ENCODE measurements at places on chromosomes 7 and 10.

- no peak overlapping the region for H3K4me3 ChIP-seq
- H3K27me3 ChIP-seq: no peaks in the 10 kb centered on the region
- peaks cover 5% of the 10 kb centered on the region for H3K4me1 ChIP-seq
- H3K36me3 ChIP-seq: no peaks in the 10 kb centered on the region
These were observed 341.7 kb upstream of the SEMA3D start for GRCh38 chr7:85528581-85528980.

DNA sequence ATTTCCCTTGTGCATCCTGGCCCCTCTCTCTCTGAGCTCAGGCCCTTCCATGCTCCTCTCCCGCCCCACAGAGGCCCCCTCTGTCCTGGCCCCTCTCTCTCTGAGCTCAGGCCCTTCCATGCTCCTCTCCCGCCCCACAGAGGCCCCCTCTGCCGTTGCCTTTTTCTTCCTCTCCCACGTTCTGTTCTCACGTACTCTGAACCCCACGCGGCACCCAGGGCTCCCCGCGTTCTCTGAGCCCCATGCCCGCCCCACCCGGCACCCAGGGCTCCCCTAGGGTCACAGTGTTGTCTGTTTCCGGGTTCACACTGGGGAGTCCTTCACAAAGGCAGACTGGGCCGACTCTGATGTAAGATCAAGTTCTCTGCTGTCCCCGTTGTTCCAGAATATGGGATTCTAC is 336.8 kb downstream of the DNAJB6 start:
- H3K27ac ChIP-seq: no peak overlapping the region
- no peaks in the 10 kb centered on the region for H3K36me3 ChIP-seq

GRCh38 chr7:134943785-134944400 is 42.4 kb upstream of the AGBL3 start:
- no peaks in the 10 kb centered on the region for H3K27me3 ChIP-seq
- H3K4me1 ChIP-seq: peaks cover 29% of the 10 kb centered on the region
- peaks cover 29% of the 10 kb centered on the region for H3K36me3 ChIP-seq
- no peak overlapping the region for H3K27ac ChIP-seq
- no peak for DNase-seq

DNA sequence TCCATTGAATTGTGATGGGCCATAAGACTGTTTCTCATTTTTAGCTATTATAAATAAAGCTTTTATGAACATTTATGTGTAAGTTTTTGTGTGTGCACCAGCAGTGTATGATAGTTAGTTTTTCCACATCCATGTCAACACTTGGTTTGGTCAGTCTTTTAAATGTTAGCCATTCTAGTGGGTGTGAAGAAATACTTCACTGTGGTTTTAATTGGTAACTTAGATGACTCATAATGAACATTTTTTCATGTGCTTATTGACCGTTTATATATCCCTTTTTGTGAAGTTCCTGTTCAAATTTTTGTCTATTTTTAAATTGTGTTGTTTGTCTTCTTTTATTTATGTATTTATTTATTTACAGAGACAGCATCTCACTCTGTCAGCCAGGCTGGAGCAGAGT is 23.6 kb upstream of the PDK4 start:
- DNase-seq: no peak
- no peak overlapping the region for H3K4me3 ChIP-seq
- no peaks in the 10 kb centered on the region for H3K4me1 ChIP-seq

DNA sequence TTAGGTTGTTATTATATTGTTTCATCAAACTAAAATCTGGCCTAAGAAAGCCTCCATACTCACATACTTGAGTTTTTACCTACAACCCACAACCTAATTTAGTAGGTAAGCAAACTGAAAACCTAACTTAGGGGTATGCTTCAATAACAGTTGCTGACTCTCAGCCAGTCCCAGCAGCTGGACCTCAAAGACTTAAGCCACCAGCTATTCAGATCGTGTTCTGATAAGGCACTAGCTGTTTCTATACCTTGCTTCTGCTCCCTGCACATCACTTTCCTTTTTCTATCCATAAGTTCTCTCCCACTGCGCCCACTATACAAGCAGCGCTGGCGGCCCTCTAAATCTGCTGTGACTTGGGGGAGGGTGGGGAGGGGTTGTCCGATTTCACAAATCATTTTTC is 42.3 kb downstream of the SUGCT start:
- no peak for DNase-seq
- H3K4me1 ChIP-seq: no peaks in the 10 kb centered on the region
- H3K27me3 ChIP-seq: no peaks in the 10 kb centered on the region
- H3K36me3 ChIP-seq: no peaks in the 10 kb centered on the region
- no peak overlapping the region for H3K27ac ChIP-seq

- H3K4me1 ChIP-seq: no peaks in the 10 kb centered on the region
- no peak overlapping the region for H3K27ac ChIP-seq
- no peak for DNase-seq
- H3K36me3 ChIP-seq: no peaks in the 10 kb centered on the region
These were observed 64.8 kb upstream of the VWC2 start for GRCh38 chr7:49708590-49708989.

DNA sequence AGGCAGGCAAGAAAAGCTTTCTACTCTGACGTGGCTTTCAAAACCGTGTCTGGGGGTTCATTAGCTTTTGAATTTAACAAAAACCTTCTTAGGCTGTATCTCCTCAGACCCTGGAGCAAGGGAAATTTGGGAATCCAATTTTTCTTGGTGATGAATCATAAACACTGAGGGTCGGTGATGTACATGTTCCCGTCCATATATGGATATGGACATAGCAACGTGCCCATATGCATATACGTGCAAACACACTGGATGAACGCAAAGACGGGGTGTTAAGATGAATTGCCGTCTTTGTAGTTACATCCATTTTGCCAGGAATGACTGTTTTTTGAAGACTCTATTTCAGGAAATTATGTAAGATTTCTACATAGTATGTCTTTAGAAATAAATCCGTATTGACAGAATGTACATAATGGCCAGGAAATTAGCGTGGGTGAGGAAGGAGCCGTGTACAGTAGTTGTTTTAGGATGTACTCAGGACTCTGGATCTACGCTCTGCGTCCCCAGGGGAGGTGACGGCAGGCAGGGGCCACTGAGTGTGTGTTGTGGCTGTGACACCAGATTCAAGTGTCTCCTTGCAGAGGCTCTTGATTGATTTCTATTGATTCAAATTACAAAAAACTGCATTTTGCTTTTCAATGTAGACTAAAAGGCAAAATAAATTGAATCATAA is 238.2 kb downstream of the DNAJB6 start:
- no peak for DNase-seq
- no peak overlapping the region for H3K4me3 ChIP-seq
- no peaks in the 10 kb centered on the region for H3K27me3 ChIP-seq
- H3K27ac ChIP-seq: no peak overlapping the region

GRCh38 chr10:73898730-73899410 is 12.1 kb upstream of the PLAU start:
- DNase-seq: no peak
- H3K27me3 ChIP-seq: no peaks in the 10 kb centered on the region
- peak overlapping the region; percentile 42 for H3K27ac ChIP-seq
- H3K4me1 ChIP-seq: peaks cover 10% of the 10 kb centered on the region

DNA sequence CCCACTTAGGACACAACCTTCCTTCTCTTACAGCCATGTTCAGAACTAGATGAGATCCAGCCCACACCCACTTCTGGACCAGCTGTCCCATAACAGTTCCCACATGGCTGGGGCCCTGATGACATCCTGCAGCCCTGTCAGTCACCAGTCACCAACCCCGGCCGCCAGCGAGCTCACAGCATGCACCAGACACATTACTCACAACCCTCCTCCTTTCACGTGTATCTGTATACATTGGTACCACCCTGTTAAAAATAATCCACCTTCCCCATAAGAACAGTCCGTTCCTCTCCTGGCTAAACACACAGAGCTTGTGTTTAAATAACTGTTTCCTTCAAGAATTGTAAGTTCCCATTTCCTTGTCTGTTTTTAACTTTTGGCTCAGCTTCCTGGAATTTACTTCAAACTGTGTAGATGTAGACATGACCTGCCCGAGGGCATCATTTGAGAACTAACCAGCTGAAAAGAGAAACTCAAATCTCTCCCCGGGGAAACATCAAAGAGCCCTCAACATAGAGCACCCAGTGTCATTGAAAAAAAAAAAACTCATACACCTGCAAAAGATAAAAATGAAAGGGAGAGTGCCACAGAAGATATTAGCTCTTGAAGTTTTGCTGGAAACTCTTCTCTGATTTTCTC is 26.0 kb upstream of the PRLHR start:
- DNase-seq: no peak
- no peaks in the 10 kb centered on the region for H3K36me3 ChIP-seq

GRCh38 chr7:14988941-14989340 is 86.4 kb upstream of the DGKB start:
- DNase-seq: no peak
- no peak overlapping the region for H3K27ac ChIP-seq
- H3K27me3 ChIP-seq: no peaks in the 10 kb centered on the region
- no peaks in the 10 kb centered on the region for H3K36me3 ChIP-seq

- H3K27me3 ChIP-seq: no peaks in the 10 kb centered on the region
- DNase-seq: no peak
- H3K4me1 ChIP-seq: no peaks in the 10 kb centered on the region
- H3K4me3 ChIP-seq: no peak overlapping the region
- no peak overlapping the region for H3K27ac ChIP-seq
- no peaks in the 10 kb centered on the region for H3K36me3 ChIP-seq
These were observed 80.8 kb downstream of the WDR11 start for GRCh38 chr10:120931999-120932398.

Data from stomach (tissue), 19 donors.